NCI-H1417 treated with DMSO at 0.1 percent for 48 hours (cell line): ENCODE measurements at places on chromosomes 4 and X.

GRCh38 chr4:78667764-78668163 lies 108.4 kb upstream of the BMP2K start:
- no peak for DNase-seq

- DNase-seq: no peak
Measured at GRCh38 chr4:36884151-36884550, 360.4 kb upstream of the NWD2 start.

- no peak for DNase-seq
Measured at GRCh38 chrX:103678199-103678993, 8.1 kb downstream of the MORF4L2 start.

DNA sequence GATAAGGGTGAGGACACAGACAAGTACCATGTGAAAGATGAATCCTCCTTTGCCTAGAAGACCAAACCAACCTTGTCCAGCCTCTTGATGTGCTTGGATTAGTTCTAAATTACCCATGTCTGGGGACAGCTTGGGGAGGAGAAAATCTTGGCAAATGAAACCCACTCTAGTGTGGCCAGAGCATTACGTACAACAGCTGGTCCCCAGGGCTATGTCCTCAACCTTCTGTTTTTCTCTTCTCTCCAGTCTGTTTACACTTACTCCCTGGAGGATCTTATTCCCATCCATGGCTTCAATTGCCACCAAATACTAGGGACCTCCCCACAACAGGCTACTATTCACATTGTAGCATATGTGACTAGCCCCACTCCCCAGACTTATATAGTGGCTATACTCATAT lies 384.5 kb downstream of the OPHN1 start:
- no peak for DNase-seq

DNA sequence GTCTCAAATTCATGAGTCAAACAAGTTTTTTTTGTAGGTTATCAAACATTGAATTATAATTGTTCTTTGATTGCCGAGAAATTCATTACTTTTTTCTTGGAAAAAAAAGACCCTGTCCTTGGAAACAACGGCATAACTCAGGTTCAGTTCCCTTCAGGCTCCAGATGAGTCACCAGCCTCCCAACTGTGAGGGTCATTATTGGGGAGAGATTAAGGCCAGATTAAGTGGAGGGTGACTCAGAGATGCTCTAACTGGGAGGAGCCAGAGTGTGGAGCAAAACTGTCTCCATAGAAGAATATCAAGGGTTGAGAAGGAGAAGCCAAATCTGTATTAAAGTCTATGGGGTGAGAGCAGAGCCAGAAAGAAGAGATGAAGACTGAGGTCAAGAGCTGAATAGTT lies 9.6 kb downstream of the ADGRG4 start:
- DNase-seq: no peak

GRCh38 chr4:175745329-175745728 lies 66.7 kb downstream of the GPM6A start:
- no peak for DNase-seq
